DND-41 (cell line): ENCODE measurements at places on chromosomes 1 and 21.

DNA sequence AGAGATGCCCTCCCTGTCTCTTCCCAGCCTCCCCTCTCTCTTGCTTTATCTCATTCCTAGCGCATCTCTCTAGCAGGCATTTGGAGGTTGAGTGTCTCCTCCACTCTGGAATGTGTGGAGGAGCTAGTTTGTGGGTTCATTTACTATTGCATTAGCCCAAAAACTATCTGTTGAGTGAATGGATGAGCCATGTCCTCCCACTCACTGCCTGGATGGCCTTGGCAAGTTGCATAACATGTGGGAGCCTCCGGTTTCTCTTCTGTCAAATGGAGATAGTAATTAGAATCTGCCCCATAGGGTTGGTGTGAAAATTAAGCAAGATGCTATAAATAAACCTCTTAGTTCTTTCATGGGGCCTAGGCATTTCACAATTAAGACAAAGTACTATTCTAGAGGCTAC lies 181.8 kb downstream of the KAZN start:
- peaks cover 38% of the 10 kb centered on the region for H3K4me1 ChIP-seq
- H3K36me3 ChIP-seq: no peaks in the 10 kb centered on the region
- no peaks in the 10 kb centered on the region for H3K27me3 ChIP-seq
- DNase-seq: no peak
- peak overlapping the region; percentile 98; the same call in 1 of the 2 replicates for H3K27ac ChIP-seq
- no peak overlapping the region for H3K4me3 ChIP-seq

DNA sequence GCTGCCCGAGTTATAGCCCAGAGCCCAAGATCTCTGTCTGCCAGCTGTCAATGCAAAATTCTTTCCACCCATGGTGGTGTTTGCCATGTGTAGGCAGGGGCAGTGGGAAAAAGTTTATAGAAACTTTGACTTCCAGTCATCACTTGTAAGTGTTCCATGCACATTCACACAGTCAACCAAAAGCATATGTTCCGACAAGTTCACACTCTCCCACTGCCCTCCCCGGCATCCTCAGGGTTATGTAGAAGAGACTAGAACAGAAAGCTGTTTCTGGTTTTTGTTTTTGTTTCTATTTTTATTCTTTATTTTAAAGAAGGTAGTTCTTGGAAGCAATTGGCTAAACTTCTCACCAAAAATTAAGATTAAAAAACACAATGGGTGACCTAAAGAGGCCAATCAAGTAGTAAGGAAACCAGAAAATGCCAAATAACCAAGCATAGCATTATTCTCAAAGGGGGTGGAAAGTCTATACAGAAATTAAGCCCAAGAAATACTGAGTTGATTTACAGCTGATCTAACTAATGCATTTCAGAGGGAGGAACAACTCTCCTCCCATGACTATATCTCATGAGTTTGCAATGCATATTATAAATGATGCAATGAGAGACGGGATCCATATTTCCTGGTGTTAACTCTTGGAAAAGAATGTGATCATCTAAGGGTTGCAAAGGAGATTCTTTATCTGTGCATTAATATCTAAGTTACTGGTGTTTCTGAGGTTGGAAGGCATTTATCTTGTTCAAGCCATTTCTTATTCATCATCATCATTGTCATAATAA lies 91.5 kb upstream of the ETS2 start:
- peaks cover 16% of the 10 kb centered on the region for H3K4me1 ChIP-seq
- H3K27me3 ChIP-seq: no peaks in the 10 kb centered on the region
- no peak overlapping the region for H3K4me3 ChIP-seq
- H3K36me3 ChIP-seq: no peaks in the 10 kb centered on the region
- H3K27ac ChIP-seq: no peak overlapping the region

GRCh38 chr1:33886496-33886895 lies 22.6 kb downstream of the HMGB4 start:
- H3K4me3 ChIP-seq: no peak overlapping the region
- H3K27ac ChIP-seq: no peak overlapping the region
- no peak for DNase-seq
- no peaks in the 10 kb centered on the region for H3K4me1 ChIP-seq

GRCh38 chr1:86541859-86542258 lies 5.0 kb upstream of the CLCA4 start:
- no peaks in the 10 kb centered on the region for H3K27me3 ChIP-seq
- H3K27ac ChIP-seq: no peak overlapping the region
- H3K36me3 ChIP-seq: no peaks in the 10 kb centered on the region
- H3K4me3 ChIP-seq: no peak overlapping the region
- H3K4me1 ChIP-seq: no peaks in the 10 kb centered on the region
- no peak for DNase-seq

- H3K27ac ChIP-seq: no peak overlapping the region
- no peaks in the 10 kb centered on the region for H3K27me3 ChIP-seq
Measured at GRCh38 chr1:241343956-241344355, 13.0 kb downstream of the RGS7 start.

DNA sequence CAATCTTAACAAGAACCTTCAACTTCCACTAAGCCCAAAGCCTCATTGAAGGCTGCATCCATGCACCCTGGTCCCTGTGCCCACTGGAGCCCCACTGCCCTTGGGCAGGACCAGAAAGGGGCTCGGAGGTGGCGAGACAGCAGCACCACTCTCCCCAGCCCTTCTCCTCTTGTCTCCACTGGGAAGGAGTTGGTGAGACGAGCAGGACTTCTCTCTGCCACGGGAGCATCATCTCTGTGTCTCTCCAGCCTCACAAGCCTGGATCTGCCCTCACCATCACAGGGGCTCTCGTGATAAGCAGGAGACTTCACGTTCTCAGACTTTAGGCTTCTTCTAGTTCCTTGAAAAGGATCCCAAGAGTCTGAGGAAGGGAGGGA lies 7.2 kb upstream of the ETV3L start:
- no peak for DNase-seq
- H3K27me3 ChIP-seq: peaks cover 52% of the 10 kb centered on the region
- H3K36me3 ChIP-seq: no peaks in the 10 kb centered on the region
- H3K4me1 ChIP-seq: no peaks in the 10 kb centered on the region

DNA sequence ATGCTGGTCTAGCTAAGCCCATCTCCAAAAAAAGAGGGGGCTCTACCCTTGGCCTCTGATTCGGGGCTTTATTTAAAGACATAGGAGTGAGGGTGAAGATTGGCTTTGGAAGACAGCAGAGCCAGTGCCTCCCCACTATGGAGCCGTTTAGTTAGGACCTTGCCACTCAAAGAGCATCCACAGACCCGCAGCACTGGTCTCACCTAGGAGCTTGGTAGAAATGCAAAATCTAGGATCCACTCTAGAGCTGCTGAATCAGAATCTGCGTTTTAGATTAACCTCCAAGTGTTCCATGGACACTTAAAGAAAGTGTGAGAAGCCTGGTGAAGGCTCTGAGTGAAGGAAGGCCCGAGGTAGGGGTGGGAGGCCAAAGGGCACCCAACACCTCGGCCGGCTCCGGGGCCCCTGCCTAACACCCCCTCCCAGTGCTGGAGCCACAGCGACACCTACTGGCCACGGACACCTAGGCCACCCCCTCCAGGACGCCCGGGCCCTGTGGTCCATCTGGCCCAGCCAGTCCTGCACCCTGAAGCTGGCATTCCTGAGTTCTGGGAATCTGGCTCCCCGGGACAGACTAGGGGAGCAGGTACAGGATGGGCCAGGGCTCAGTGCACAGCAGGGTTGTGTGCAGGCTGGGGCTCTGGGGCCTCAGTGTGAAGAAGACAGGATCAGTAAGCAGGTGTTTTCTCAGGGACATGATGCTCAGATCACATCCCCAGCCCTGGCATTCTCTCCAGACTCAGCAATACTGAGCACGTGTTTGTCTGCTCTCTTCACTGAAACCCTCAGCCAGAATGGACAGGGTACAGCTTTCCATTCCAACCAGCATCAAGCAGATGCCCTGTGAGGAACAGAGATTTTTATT lies 79.2 kb downstream of the TMEM53 start:
- H3K27me3 ChIP-seq: peaks cover 13% of the 10 kb centered on the region
- no peaks in the 10 kb centered on the region for H3K36me3 ChIP-seq
- H3K4me1 ChIP-seq: no peaks in the 10 kb centered on the region
- peak; percentile 69 for DNase-seq

GRCh38 chr21:26948194-26948593 lies 18.7 kb downstream of the ADAMTS5 start:
- DNase-seq: no peak
- no peak overlapping the region for H3K27ac ChIP-seq
- H3K4me1 ChIP-seq: peaks cover 33% of the 10 kb centered on the region
- no peaks in the 10 kb centered on the region for H3K36me3 ChIP-seq
- no peaks in the 10 kb centered on the region for H3K27me3 ChIP-seq

DNA sequence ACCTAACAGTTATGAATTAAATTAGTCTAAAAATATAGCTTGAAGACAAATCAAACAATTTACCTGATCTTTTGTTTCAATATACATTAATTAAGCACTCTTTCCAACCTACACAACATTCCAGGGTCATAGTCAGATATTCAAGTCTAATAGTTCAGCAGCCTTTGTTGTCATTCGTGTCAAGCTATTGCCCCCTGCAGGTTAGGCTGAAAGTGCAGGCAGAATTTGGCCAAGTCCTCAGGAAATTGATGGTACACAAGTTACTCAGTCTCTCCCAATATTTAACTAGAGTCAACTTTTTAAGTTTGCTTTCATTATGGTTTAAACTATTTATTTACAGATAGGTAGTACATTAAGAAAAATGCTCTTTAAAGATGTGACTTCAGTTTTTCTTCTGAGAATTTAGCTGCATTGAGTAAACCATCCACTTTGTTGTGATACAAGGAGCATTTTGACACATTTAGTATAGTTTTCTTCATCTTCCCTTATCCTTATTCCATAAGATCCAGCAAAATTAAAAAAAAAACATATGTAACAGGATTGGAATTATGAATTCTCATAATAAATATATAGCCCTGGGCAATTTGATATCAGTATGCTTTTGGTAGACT lies 130.3 kb upstream of the DPYD start:
- no peaks in the 10 kb centered on the region for H3K27me3 ChIP-seq
- H3K27ac ChIP-seq: no peak overlapping the region
- peaks cover 15% of the 10 kb centered on the region for H3K4me1 ChIP-seq
- peak; percentile 82 for DNase-seq
- H3K36me3 ChIP-seq: no peaks in the 10 kb centered on the region

DNA sequence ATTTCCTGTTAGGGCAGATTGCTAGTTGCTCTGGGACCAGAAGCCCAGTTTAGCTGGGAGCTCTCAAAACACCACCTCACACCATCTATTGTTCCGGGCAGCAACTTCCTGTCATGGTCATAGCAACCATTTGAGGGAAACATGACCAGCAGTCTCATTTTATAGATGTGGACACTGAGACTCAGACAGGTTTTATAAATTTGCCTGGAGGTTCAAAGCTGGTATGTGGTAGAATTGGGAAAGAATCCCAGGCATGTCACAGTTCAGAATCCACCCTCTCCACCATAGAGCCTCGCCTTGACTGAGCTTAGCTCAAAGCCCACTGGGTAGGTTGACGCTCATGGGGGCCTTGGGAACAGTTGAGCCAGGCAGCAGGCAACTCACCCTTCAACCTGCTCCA lies 14.0 kb upstream of the TRIM67 start:
- H3K27me3 ChIP-seq: peaks cover 7% of the 10 kb centered on the region
- H3K4me3 ChIP-seq: no peak overlapping the region
- H3K36me3 ChIP-seq: no peaks in the 10 kb centered on the region
- no peak overlapping the region for H3K27ac ChIP-seq
- H3K4me1 ChIP-seq: no peaks in the 10 kb centered on the region

- H3K27me3 ChIP-seq: no peaks in the 10 kb centered on the region
- no peak overlapping the region for H3K4me3 ChIP-seq
- H3K4me1 ChIP-seq: no peaks in the 10 kb centered on the region
Measured at GRCh38 chr1:219798283-219799030, 129.9 kb downstream of the SLC30A10 start.

DNA sequence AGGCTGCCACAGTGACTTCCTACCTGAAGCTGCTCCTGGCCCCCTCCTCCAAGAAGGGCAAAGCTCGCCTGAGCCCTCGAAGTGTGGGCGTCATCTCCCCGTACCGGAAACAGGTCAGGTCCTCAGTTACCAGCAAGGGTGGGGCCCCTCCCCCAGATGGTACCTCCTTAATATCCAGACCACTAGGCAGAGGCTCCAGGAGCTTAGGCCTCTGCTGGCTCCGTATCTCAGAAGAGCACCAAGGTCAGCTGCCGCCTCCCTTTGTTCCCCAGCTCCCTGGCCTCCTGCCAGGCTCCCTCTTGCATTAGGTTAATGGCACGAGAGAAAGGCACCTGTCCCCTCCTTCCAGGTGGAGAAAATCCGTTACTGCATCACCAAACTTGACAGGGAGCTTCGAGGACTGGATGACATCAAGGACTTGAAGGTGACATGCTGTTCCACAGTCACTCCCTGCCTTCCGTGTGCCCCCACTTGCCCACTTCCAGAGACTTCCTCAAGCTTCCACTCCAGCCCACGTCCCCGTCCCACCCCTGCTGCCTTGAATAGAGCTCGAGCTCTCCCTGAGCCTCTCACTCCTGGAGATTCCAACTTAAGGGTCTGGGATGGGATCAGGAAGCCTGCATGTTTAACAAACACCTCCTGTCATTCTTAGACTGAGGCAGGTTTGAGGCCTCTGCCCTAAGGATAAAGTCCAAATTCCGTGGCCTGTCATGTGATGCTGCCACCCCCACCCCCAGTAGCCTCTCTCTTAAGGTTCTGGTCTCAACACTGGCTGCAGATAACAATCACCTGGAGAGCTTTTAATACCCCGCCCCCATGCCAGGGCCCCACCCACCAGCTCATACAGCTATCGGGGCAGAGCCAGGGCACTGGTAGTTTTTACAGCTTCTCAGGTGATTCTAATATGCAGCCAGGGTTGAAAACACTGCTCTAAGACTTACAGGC lies 8.3 kb downstream of the RHOC start:
- H3K27ac ChIP-seq: no peak overlapping the region
- H3K4me3 ChIP-seq: no peak overlapping the region
- H3K36me3 ChIP-seq: peaks cover 81% of the 10 kb centered on the region
- H3K27me3 ChIP-seq: no peaks in the 10 kb centered on the region
- peaks cover 17% of the 10 kb centered on the region for H3K4me1 ChIP-seq

GRCh38 chr1:62509028-62509427 lies 72.2 kb downstream of the USP1 start:
- H3K27ac ChIP-seq: no peak overlapping the region
- H3K4me1 ChIP-seq: no peaks in the 10 kb centered on the region
- DNase-seq: no peak
- no peak overlapping the region for H3K4me3 ChIP-seq

GRCh38 chr1:155241841-155242264 lies 13.4 kb downstream of the ENTREP3 start:
- peak overlapping the region; percentile 51 for H3K27ac ChIP-seq
- peaks cover 51% of the 10 kb centered on the region for H3K4me1 ChIP-seq
- H3K4me3 ChIP-seq: 0 out of 2 replicates have a peak overlapping the region, but pooled peaks have one; percentile 60

DNA sequence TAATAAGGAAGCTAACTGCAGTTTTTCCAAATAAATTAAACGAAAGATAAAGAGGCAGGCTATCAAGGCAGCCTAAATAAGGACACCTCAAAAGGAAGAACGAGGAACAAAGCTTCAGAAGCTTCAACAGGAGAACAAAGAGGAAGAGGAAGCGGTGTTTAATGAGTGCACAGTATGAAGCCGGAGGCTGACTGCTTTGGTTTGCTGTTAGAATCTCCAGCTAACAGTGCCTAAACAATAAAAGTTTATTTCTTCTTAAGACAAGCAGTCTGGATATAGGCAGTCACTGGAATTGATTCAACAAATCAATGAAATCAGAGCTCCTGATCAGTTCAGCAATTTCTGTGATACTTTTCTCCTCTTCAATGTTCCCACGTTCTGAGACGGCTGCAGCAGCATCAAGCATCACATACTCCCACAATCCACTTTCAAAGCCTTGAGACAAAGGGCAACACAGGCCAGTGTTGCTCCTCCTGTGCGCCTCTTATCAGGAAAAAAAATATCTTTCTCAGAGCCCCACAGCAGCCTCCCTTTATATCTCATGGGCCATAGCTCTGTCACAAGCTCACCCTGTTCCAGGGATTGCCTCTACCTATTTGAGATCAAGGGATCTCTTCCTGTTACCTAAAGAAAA lies 365.6 kb upstream of the ST6GALNAC5 start:
- DNase-seq: no peak
- no peaks in the 10 kb centered on the region for H3K36me3 ChIP-seq
- no peak overlapping the region for H3K4me3 ChIP-seq
- no peak overlapping the region for H3K27ac ChIP-seq
- no peaks in the 10 kb centered on the region for H3K4me1 ChIP-seq
